ENCODE measurements at places on chromosomes 11 and 22.

GRCh38 chr22:19942157-19943081 lies 801 bp upstream of the TXNRD2 start:
- peaks cover 13% of the 10 kb centered on the region for H3K36me3 ChIP-seq
- peaks cover 31% of the 10 kb centered on the region for H3K4me1 ChIP-seq
- peak overlapping the region; percentile 97 for H3K4me3 ChIP-seq
- H3K27me3 ChIP-seq = no peaks in the 10 kb centered on the region
- H3K27ac ChIP-seq = peak overlapping the region; percentile 90

DNA sequence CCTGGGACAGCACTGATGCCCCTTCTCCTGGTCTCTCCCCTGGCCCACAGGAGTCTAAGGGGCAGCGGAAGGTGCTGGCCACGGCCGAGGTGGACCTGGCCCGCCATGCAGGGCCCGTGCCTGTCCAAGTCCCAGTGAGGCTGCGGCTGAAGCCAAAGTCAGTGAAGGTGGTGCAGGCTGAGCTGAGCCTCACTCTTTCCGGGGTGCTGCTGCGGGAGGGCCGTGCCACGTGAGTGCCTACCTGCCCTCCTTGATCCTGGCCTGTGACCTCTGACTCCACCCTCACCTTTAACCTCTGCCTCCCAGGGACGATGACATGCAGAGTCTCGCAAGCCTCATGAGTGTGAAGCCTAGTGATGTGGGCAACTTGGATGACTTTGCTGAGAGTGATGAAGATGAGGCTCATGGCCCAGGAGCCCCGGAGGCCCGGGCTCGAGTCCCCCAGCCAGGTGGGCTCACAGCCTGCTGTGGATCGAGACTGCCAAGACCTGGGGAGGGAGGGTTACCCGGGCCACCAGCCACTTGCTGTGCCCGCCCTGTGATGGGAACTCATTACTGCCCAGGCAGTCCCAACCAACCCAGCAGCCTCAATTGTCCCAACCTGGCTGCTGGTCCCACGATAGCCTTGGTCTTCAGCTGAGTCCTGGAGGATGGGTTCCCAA lies 4.3 kb downstream of the EHBP1L1 start:
- no peak for DNase-seq
- H3K4me3 ChIP-seq = no peak overlapping the region
- peaks cover 36% of the 10 kb centered on the region for H3K4me1 ChIP-seq
- peak overlapping the region; percentile 36 for H3K27ac ChIP-seq

DNA sequence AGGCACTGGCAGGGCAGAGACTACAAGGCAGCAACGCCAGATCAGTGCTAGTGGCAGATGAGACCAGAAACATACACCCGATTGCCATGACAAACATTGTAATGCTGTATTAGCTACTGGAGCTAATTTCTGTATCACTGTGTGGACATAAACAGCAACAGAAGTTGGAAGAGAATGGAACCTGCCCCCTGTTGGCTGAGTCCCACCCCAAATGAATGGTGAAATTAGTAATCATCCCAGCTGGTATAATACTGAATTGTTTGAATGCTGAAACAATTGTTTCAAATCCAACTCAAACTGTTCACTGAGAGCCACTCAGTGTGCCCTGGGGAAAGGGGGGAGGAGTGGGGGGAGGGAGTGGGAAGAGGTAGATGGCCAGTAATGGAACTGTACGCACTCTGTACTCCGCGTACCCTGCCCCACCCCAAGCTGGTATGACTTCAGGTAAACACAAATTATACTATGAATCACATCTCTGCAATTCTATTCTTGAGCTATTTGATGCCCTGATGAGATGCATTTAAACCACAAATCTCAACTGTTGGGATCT lies 11.2 kb upstream of the BIRC3 start:
- peaks cover 18% of the 10 kb centered on the region for H3K36me3 ChIP-seq
- H3K27me3 ChIP-seq = no peaks in the 10 kb centered on the region
- H3K4me3 ChIP-seq = peak overlapping the region; percentile 58
- peak overlapping the region; percentile 81 for H3K27ac ChIP-seq
- DNase-seq = no peak

GRCh38 chr22:41899992-41900651 lies 14.8 kb downstream of the SHISA8 start:
- no peak for DNase-seq
- no peak overlapping the region for H3K27ac ChIP-seq
- H3K4me1 ChIP-seq = no peaks in the 10 kb centered on the region
- no peaks in the 10 kb centered on the region for H3K27me3 ChIP-seq
- no peak overlapping the region for H3K4me3 ChIP-seq

DNA sequence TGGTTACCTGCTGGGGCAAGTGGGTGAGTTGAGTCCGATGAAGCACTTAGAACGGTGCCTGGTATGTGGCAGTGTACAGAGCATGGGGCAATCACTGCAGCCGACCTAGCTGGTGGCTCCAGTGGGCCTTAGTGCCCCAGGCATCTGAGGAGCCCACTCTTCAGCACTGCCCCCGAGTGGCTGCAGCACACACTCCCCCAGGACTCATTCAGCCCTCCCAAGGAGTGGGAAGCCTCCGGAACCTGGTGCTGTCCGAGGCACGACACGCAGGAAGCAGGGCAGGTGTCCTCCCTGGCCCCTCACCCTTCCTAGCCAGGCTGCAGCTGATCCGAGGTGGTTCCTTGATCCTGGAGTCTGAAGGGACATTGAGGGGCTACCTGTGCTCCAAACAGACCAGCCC lies 42.4 kb upstream of the PRODH start:
- no peaks in the 10 kb centered on the region for H3K27me3 ChIP-seq
- no peak overlapping the region for H3K4me3 ChIP-seq
- H3K4me1 ChIP-seq = no peaks in the 10 kb centered on the region
- no peak for DNase-seq
- H3K27ac ChIP-seq = no peak overlapping the region

GRCh38 chr11:110070176-110070575 lies 23.0 kb upstream of the ZC3H12C start:
- no peaks in the 10 kb centered on the region for H3K36me3 ChIP-seq
- no peak overlapping the region for H3K4me3 ChIP-seq
- no peak overlapping the region for H3K27ac ChIP-seq

- peak within 1 kb of the TSS; percentile 89 for H3K4me3 ChIP-seq
- peaks cover 16% of the 10 kb centered on the region for H3K36me3 ChIP-seq
- H3K4me1 ChIP-seq = peaks cover 17% of the 10 kb centered on the region
- no peak for DNase-seq
Measured at GRCh38 chr11:66546368-66546965, at the start of gene ACTN3. TSS of gene ACTN3 (plus strand) at chr11:66546903. CDS start at chr11:66546938, 35 bp downstream.

Measured in activated CD4-positive, alpha-beta T cell treated with anti-CD3 and anti-CD28 coated beads, Interleukin-2, amount 10 ng/mL, durations not matched to agents 24 days and 14 days (primary cell).